Renal cortex interstitium (tissue), 15 donors: ENCODE measurements at places on chromosomes 11 and 22. TPM values are rescaled to one million over a fixed set of nuclear protein-coding genes. Genes with fewer than 3 reads are reported as not detected.

PDXP gene
- 17.7 TPM for polyA plus RNA-seq

TAF6L gene
- 33.1 TPM for polyA plus RNA-seq

OR52E1 gene
- polyA plus RNA-seq: not detected

KCTD14 gene
- polyA plus RNA-seq: 13.0 TPM

DSCAML1 gene
- polyA plus RNA-seq: 2.7 TPM

SFI1 gene
- 26.7 TPM for polyA plus RNA-seq

DNA sequence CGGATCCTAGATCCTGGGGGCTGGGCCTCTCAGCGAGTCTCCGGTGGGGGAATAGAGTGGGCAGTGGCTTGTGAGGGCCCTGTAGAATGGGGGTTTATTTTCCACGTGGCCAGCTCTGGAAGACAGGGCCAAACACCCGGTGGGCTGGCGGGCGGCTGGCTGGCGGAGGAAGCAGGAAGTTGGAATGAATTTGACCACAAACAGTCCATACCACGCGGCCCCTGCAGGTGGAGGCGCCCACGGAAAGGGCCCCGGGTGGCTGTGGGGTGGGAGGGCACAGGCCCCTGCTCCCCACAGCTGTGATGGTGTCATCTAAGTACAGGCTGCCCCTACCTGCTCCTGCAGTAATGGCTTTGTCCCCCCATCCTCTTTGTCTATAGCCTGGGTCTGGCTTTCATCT is 15.1 kb downstream of the MCAT start:
- DNase-seq: no peak

- DNase-seq: no peak
Observed at GRCh38 chr11:71309611-71310010, 57.2 kb upstream of the SHANK2 start.

DNA sequence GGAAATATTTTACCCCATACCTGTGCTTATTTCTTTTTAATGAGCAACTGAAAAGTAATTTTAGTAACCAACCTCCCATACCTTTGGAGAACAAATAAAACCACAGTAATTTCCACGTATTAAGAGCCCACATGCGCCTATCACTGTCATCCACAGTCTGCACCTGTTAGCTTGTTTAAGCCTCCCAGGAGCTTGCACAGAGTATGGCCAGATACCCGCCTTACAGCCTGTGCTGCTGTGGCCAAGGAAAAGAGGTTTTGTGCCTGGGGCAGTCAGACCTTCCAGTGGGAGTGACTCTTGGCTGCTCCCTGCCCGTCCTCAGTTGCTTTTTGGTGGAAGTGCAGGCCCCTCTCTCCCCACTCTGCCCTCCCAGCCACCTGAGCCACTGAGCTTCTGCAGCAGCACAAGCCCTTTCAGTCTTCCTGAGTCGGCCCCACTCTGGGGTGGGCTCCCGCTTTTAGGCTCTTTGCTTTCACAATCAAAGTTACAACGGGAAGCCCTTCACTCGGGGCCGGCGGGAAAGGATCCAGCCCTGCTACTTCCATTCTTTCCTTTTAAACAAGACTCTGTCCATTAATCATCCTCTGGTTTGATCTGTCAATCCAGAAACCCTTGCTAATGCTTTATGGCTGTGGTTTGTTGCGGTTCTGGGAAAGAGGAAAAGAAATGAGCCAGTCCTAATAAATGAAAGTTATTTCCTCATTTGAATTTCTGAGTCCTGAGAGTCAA is 308.8 kb downstream of the TBC1D22A start:
- DNase-seq: no peak

DNA sequence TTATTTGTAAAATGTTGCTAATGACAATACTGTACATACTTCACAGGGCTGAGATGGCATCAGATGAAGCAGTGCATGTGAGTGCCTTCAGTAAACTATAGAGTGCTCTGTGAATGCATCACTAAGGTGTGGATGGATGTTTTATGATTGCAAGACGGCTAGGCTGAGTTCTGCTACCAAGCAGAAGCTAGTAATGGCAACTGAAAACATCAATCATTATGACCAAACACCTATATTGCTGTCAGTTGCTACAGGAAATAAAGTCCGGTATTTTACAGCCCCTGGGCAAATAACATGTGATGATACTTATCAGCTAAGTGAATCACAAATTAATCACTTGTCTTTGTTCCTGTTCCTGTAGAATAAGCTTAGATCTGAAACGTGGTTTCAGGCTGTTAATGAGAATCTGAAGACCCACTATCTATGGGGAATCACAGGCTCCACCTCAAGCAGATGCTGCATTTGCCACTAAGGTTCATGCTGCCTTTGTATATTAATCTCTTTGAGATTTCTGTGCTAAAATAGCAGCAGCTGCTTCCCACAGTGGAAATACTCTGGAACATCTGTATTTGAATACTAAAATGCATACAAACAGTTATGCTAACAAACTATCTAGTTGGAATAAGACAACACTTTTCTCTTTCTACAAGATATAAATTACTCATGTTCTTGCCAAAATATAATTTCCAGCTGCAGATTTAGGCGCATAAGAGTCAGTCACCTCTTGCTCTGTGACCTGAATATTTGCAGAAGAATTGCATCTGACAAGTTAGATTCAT is 254.0 kb upstream of the PITPNB start:
- no peak for DNase-seq

GRCh38 chr11:125443767-125444311 is 52.2 kb downstream of the FEZ1 start:
- no peak for DNase-seq

DNA sequence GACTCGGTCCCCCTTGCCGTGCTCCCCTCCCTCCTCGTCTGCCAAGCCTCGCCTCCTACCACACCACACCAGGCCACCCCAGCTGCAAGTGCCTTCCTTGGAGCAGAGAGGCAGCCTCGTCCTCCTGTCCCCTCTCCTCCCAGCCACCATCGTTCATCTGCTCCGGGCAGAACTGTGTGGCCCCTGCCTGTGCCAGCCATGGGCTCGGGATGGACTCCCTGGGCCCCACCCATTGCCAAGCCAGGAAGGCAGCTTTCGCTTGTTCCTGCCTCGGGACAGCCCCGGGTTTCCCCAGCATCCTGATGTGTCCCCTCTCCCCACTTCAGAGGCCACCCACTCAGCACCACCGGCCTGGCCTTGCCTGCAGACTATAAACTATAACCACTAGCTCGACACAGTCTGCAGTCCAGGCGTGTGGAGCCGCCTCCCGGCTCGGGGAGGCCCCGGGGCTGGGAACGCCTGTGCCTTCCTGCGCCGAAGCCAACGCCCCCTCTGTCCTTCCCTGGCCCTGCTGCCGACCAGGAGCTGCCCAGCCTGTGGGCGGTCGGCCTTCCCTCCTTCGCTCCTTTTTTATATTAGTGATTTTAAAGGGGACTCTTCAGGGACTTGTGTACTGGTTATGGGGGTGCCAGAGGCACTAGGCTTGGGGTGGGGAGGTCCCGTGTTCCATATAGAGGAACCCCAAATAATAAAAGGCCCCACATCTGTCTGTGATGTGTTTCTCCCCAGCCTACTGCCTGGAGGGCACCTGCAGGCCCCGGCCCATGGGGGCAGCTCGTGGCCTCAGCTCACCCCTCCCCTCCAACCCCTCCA is 29.8 kb downstream of the CAPN1 start:
- no peak for DNase-seq

- DNase-seq: no peak
Observed at GRCh38 chr22:44578110-44578457, 80.1 kb upstream of the RTL6 start.

GRCh38 chr11:46207270-46207669 is 70.2 kb upstream of the CREB3L1 start:
- DNase-seq: no peak

DNA sequence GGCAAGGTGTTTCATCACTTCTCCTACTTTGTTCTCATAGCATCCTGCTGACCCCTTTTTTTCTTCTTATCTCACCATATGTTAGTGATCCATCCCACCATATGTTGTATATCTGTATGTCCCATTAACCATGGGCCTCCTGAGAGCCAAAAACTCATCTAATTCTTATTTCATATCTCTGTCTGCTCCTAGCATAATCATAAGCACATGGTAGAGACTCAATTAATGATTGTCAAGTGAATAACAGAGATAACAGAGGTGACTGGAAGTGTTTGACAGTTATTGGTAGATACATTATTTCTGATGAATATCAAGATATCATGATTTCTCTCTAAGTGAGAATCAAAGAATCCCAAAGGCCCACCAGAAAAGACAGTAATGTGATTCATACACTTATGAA is 138.1 kb upstream of the MPPED2 start:
- DNase-seq: no peak

GRCh38 chr22:22827187-22827939 is 60.3 kb upstream of the IGLL5 start:
- no peak for DNase-seq

DNA sequence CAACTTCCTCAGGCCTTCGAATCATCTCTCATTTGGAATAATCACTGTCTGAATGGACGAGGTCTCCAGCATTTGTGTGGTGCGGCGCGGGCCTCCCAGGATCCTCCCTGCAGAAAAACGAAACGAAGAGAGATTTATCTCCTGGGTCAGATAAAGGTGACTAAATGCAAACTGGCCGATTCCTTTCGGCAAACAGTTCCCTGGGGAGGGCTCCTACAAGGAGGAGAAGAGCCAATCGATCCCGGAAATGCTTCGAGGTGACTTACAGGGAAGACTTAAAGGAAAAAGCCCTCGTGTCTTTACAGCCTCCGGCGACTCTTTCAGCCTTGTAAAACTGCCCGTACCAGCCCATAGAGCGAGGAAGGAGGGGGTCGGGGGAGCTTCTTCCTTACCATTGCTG is 126.5 kb downstream of the MIAT start:
- no peak for DNase-seq

- no peak for DNase-seq
Observed at GRCh38 chr11:33874910-33875490, 16.9 kb downstream of the LMO2 start.

GRCh38 chr11:27656806-27657483 is 43.3 kb downstream of the BDNF start:
- DNase-seq: no peak

DNA sequence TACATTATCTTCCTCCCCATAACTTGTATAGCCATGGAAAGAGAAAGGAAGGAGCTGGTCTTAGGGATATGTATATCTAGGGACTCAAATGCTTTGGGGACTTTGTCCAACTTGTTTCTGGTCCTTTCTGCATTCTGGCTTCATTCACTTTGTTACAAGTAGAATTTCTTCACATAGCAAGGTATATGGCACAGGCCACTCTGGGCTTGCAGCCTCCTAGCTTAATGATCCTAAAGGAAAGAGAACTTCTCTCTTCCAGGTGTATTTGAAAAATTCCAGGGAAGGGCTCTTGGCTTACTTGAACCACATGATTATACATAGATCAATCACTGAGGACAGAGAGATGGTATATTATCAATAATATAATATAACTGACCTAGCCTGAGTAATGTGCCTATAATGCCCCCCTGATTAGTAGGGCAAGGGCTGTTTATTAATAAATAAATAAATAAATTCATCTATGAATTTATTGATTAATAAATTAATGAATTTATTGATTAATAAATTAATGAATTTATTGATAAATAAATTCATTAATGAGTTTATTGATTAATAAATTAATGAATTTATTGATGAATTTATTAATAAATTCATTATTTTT is 48.2 kb upstream of the CEP295 start:
- no peak for DNase-seq

DNA sequence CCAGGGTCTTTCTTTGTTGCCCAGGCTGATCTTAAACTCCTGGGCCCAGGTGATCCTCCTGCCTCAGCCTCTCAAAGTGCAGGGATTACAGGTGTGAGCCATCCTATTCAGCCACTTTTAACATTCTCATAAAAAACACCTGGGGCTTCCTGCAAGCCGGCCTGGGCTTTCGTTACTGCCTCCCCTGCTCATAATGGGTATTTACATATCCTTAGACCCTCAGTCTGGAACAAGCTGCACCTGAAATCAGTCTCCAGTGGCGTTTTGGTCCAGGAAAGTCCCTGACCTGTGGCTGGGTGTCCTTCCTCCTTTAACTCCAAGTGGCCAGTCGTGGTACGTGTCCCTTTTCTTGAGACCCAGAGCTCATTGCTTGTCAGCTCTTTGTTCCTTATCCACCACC is 320.7 kb downstream of the TMEM135 start:
- DNase-seq: no peak

DNA sequence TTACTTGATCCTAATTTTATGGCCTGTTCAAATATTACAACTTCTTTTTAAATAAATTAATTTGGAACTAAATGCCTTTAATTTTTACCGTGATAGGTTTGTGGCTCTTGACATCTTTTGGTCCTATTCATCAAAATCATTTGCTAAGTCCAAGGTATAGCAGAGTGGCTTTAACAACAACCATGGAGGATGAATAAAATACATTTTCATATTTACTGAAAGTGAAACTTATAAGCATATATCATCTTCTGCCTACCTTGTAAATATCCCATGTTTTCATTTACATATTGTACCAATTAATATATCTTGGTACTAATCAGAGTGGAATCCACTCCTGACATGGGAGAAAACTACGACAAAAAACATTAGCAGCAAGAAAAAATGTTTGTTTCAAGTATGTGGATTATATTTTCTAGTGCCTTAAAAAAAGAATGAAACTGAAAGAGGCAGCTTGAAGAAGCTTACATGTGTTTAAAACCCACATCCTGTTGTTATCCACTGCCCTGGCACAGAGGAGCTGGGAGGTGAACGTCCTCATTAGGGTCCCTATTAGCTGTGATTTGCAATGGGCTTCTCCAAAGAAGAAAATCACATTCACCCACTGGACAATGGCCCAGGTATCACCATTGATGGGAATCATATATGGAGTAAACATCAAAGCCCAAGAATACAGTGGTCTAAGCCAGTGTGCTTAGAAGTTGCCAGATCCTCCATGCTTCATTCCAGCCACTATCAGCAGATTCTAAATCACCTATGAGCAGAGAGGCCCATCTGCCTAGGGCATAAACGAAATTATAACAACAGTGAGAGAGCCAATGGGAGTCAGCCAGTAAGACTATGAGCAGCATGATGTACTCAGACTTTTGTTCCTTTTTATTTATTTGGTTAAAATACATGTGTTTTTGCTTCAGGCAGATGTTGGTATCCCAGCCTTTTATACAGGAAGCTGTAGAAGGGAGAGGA is 84.7 kb downstream of the MAML2 start:
- DNase-seq: no peak

GRCh38 chr11:123409456-123410217 is 20.4 kb upstream of the GRAMD1B start:
- DNase-seq: no peak

- no peak for DNase-seq
Observed at GRCh38 chr11:84056653-84057376, 770.6 kb upstream of the CCDC90B start.

DNA sequence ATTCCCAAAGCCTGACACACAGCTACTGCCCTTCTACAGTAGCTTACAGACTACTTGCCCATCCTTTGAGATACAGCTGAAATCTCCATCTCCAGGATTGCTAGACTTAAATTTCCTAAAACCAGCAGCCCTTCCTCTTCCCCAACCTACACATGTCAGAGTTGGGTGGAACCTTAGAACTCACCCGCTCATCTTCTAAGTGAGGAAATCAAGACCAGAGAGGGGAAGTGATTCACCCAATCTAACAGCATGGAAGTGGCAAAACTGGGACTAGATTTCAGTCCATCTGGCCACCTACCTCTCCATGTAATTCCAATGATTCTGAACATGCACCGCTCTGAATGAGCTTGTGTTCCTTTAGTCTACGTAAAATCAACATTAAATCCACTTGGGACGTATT is 1.0 kb upstream of the TMEM86A start:
- DNase-seq: no peak

GRCh38 chr11:66641834-66642233 is 3.3 kb downstream of the RBM4 start:
- DNase-seq: no peak
